Activated T-cell treated with anti-CD3 and anti-CD28 coated beads, Interleukin-2, amount 50 U/mL, for 1 hour (primary cell): ENCODE measurements at places on chromosomes 13 and 19.
A peak's percentile ranks its signal among the peaks of the same experiment; 100 is the strongest.

DNA sequence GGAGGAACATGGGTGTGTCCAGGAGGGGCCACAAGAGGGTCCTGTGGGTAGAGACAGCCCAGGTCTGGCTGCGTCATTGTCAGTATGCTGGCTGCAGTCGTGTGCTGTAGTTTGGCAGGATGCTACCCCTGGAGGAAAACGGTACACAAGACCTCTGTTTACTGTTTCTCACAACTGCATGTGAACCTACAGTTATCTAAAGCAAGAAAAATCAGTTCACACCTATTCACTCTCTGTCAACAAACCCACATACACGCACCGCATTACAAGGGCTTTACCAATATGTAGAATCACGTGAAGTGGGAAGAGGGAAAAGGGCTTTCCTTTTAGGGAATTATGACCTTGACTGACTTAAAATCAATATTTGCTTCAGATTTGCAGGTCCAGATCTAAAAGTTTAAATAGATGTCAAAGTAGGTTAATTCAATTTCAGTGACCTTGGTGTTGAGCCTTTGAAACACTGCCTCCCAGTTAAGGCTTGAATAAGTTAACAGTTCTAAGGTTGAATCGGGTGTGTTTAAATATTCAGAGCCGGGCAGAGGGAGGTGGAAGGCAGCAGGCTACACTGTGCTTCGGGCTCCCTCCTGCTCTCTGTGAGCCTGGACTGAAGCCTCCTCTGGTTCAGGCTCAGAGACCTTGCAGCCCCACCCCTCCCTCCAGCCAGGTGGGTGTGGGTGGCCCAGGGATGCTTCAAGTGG, 17.2 kb upstream of the MCF2L start:
- DNase-seq: no peak

DNA sequence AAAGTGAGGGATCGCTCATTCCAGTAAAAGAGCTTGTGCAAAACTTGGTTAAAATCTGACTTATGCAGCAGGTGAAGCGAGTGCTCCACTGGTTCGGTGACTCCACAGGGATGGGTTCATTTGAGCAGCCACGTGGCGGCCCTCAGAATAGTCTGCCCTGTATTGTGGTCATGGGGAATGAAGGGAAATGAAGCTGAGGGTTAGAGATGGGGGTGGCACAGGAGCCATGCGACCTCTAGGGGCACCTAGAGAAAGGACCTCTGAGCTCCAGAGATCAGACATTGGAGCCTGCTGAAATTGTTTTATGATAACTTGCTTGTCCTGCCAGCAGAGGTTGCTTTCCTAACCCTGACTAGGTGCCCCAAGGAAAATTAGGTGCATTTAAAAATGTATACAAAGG, 26.6 kb downstream of the CBY2 start:
- DNase-seq: no peak

GRCh38 chr19:33752945-33753344, 43.7 kb upstream of the KCTD15 start:
- DNase-seq: no peak

DNA sequence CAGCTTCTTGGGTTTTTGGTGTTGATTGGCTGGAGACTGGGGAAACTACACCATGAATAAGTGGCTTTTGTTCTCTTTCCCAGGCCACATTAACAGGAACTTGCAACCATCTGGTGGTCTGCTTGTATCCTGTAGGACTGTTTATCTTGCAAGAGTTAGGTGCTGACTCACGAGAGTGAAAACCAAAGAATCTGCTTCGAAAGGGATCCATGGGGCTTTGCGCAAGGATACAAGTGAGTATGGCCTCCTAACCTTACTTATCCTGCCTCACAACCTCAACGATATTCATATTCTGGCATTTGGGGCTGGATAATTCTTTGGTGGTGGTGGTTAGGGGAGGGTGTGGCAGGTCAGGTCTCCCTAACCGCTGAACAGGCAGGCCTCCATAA, 4.7 kb upstream of the SIGLECL1 start:
- no peak for DNase-seq

GRCh38 chr13:42729857-42730402, 51.5 kb upstream of the FAM216B start:
- DNase-seq: no peak

DNA sequence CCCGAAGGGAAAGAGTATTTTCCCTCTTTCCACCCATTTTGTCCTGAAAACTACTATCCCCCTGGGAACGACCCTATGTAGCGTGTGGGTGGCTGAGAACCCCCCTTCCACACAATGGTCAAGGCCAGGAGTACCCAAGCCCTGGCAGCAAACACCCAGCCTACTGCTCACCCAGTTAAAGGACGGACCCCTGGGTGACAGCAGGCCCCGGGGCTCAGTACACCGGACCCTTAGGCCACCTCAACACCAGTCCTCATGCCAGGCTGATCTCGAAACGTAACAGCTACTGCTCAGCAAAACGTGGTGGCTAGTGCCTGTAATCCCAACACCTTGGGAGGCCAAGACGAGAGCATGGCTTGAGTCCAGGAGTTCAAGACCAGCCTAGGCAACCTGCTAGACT, 1.4 kb downstream of the ANKRD27 start:
- no peak for DNase-seq

- DNase-seq: peak; percentile 19
These were observed 1.3 kb downstream of the LSR start for GRCh38 chr19:35249848-35250711.
